NCI-H1436 treated with DMSO at 0.1 percent for 48 hours (cell line): ENCODE measurements at places on chromosomes 7 and 10.

DNA sequence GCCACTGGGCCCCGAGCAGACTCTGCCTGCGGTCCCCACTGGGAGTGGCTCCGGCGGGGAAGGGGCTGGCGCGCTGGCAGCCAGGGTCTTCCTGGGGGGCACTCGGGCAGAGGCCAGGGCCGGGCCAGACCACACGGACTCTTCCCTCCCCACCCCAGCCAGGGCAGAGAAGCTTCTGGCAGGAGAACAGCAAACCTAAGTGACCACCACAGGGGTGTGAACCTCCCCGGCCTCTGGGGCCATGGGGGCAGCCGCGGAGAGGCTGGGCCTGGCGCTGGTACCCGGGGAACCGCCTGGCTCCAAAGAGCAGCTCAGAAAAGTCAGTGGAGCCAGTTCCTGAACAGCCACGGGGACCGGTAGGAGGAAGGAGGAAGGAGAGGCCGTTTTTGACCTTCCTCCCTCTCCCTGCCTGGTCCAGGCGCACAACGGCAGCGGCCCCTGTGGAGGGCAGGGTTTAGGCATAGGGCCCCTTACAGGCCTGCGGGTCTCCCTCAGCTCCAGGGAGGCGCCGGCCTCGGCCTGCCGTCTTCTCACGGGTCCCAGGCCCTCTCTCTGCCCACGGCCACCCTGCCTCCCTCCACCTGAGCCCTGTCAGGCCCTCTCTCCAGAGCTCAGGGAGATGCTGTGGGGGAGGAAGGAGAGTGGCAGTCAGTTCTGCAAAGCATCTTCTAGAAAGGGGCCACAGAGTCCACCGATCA, 51.8 kb downstream of the TMEM209 start:
- DNase-seq = no peak

GRCh38 chr10:94213980-94214379, 148.8 kb downstream of the NOC3L start:
- DNase-seq = no peak

DNA sequence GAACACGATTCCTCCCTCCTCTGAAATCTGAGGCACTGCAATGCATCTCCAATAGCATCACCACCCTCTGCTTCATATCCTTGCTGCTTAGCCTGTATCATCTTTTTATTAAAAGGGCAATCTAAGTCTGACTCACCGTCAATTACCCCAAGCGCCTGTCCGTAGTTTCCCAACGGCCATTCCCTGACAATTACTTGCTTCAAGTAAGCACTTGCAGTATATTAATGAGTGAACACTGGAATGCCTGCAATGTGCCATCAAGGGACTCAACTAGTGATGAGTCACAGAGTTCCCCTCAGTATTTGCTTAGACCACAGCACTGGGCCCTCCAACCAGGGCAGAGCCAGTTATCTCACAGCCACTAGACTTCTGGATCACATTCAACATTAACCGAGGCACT, 19.5 kb upstream of the PPP1R3C start:
- no peak for DNase-seq

GRCh38 chr10:104809288-104810090, 168.4 kb downstream of the SORCS3 start:
- DNase-seq = peak; percentile 52

DNA sequence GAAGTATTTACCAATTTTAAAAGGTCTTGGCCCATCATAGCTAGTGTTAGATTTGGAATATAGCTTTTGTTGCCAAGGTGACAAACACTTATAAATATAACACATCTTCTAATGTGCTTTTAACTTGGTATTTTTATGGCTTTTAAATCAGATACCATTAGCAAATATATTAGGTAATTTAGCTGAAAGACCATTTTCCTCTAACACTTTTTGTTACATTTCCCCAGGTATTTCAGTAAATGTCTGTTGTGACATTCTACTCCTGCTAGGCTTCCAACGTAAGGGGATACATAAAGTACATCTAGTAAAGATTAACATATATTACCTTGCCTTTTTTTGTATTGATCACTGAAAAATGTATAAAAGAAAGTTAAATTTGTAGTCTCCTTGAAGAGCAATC, 75.0 kb upstream of the SEM1 start:
- DNase-seq = no peak

DNA sequence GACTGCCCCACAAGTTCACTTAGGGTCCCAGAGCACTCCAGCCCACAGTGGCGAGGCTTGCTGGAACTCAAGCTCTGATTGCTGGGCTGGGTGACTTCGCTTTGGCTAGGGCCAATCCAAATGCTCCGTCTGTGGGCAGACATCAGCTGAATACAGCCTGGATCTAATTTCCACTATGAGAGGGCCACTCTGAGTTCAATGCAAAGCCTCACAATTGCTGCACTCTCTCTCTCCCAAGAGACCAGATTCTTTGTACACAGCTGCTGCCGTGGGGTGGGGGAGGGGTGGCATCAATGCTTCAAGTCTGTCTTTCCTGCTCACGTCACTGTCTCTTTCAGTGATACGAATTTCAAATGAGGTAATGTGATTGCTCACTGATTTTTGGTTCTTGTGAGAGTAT, 47.3 kb upstream of the BPGM start:
- no peak for DNase-seq

DNA sequence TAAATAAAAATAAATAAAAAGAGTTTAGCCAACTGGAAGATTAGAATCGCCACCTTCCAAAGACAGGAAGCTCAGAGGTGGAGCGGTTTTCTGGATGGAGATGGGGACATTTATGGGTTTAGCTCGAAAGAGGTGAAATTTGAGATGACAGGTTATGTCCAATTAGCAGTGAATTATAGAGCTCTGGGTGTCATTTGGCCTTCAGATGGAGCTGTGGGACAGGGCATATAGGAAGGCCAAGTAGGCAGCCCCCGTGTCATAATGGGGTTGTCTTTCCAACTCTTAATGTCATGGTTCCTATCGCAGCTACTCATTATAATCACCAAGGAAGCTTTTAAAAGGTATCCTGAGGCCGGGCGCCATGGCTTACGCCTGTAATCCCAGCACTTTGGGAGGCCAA, 21.0 kb upstream of the EEPD1 start:
- DNase-seq = no peak

GRCh38 chr7:16359216-16359615, 62.1 kb downstream of the CRPPA start:
- no peak for DNase-seq

- no peak for DNase-seq
Measured at GRCh38 chr7:121330053-121330833, 1.4 kb downstream of the WNT16 start.

GRCh38 chr10:11192304-11193000, 174.8 kb downstream of the CELF2 start:
- no peak for DNase-seq

- no peak for DNase-seq
Measured at GRCh38 chr7:48505051-48505450, 333.8 kb downstream of the ABCA13 start.

DNA sequence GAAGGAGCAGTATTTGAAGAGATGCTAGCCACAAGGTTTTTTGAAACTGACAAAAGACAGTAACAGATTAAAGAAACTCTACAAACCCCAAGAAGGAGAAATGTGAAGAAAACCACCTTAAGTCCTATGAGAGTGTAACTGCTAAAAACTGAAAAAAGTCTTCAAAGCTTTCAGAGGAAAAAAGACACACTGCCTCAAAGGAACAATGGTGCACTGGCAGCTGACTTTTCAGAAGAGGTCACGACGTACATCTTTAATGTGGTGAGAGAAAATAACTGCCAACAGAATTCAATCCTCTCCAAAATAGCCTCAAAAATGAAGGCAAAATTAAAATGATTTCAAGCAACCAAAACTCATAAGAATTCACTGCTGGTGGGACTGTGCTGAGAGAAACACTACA, 94.0 kb downstream of the VIPR2 start:
- no peak for DNase-seq

- DNase-seq = no peak
Measured at GRCh38 chr10:67246066-67246555, 320.3 kb downstream of the LRRTM3 start.
